Activated T-helper 1 cell treated with anti-CD3 and anti-CD28 coated beads, Interleukin-2, amount 50 U/mL, for 16 hours (primary cell): ENCODE measurements at places on chromosomes 6 and 20.

DNA sequence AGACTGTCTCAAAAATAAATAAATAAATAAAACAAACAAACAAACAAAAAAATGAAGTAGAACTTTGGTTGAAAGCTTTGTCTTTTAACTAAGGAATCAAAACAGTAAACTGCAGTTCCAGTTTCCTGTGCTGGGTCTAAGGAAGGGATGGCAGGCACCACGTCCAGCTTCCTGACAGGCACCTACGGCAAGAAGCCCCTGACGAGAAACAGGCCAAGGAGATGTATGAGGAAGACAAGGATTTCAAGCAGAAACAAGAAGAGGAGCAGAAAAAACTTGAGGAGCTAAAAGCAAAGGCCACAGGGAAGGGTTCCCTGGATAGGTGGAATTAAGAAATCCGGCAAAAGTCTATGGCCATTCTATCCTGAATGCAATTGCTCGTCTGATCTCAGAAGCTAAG lies 8.8 kb downstream of the SNX3 start:
- no peak for DNase-seq

GRCh38 chr20:1435337-1435699 lies 31.3 kb downstream of the NSFL1C start:
- DNase-seq: no peak

GRCh38 chr6:68410021-68410420 lies 225.1 kb upstream of the ADGRB3 start:
- DNase-seq: no peak

DNA sequence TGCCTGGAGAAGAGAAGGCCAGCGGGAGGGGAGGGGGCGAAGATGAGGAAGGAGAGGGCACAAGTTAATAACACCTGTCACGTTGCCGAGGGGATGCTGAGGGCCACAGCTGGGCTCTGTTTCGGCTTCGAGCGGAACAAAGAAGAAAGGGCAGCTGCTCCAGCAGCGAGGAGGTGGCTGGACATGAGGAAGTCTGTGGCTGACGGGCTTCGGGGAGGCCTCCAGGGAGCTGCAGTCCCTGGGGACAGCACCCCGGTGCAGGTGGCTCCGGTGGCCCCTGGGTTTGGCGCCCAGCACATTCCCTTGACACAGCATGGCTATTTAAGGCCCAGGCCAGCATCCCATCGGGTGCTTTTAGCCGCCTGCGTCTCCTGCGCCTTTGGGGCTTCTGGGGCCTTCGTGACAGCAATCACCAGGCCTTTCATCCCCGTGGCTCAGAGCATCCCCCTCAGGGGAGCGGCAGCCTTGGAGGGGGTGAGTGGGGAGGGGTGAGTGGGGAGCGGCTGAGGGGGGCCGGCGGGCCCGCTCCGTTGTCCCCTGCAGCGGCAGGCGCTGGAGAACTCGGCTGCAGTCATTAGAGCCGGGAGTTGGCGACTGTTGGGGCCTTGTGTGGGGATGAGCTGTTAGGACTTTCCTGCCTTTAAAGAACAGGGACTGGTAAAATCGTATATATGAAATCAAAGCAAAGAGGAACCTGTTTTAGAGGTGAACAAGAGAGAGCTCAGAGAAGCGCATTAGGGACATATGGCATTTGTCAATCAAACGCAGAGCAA lies 99.0 kb downstream of the TMEM242 start:
- no peak for DNase-seq

- DNase-seq: no peak
Observed at GRCh38 chr6:135622081-135622480, 124.5 kb upstream of the AHI1 start.
